Muscle of back (tissue), 13 donors: ENCODE measurements at places on chromosomes 6 and 20. TPM values are rescaled to one million over a fixed set of nuclear protein-coding genes. Genes with fewer than 3 reads are reported as not detected.
A peak's percentile ranks its signal among the peaks of the same experiment; 100 is the strongest.

- no peak for DNase-seq
These were observed 259.6 kb upstream of the PLN start for GRCh38 chr6:118288355-118289124.

DNA sequence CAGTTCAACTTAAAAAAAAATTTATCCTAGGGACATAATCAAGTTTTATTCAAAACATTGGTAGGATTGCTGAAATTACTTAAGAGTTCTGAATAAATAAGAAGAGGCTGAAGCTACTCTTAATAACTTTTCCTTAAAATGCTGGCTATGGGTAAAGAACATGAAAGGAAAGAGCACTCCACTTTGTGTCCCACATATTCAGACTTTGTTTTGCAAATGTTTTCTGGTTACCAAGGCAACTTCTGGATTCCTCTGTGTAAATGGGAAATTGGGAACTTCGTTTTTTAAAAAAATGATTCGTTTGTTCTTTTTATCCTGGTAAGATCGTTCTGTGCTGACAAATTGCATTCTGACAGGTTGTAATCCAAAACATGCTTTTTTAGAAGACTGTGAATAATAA, 115.0 kb downstream of the KIF6 start:
- DNase-seq, result peak; percentile 93

The ADGB gene
- not detected for polyA plus RNA-seq

The OGFR gene
- 13.0 TPM for polyA plus RNA-seq

The PRSS16 gene
- 0.75 TPM for polyA plus RNA-seq

The TCF15 gene
- polyA plus RNA-seq, result 3.3 TPM

The KIFC1 gene
- 30.2 TPM for polyA plus RNA-seq

The BPIFA1 gene
- polyA plus RNA-seq, result not detected

DNA sequence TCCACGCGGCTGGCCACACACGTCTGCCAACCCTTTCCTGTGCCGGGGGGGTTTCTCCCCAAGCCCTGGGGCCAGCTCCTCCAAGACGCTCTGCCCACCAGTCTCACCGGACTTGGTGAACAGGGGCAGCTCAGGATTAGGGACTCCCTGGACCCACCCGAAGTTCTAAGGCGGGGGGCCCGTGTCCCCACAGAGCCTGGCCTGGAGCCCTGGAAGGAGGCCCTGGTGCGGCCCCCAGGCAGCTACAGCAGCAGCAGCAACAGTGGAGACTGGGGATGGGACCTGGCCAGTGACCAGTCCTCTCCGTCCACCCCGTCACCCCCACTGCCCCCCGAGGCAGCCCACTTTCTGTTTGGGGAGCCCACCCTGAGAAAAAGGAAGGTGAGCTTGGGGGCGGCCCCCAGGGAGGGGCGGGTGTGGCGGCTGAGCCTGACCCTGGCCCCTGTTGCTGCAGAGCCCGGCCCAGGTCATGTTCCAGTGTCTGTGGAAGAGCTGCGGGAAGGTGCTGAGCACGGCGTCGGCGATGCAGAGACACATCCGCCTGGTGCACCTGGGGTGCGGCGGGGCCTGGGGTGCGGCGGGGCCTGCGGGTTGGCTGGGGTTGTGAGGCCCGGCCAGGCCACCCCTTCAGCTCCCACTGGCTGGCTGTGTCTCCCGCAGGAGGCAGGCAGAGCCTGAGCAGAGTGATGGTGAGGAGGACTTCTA, 2.3 kb downstream of the SLC2A4RG start:
- DNase-seq, result no peak

DNA sequence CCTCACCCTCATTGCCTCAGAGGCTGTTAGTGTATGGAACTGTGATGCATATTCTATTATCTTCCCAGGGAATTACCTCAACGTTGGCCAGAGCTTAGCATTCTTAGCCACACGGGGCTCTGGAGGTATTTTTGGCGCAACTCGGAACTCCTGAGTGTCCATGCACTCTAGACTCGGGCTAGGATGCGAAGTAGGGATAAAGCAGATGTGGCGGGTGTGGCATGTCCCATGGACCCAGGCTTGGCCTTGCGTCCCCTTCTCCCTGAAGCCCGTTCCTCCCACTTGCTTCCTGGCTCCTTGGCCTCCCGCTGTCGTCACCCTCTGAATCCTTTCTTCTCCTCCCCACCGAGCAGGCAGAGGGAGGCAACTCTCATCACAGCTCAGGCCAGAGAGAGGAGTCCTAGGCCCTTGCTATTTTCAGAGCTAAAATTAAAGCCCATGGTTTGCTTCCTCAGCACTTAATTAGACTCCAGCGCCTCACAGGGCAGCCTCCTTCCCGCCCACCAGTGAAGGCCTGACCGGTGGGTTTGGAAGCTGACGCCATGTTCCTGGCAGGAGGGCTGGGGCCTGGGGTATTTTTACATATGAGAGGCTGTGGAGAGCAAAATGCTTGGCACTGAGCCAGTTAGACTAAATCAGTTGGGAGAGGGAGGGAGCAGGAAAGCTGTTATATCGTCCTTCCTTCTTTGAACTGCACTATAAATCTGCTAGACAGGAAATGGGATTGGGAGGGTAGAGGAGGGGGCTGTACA, 138.7 kb downstream of the FOXO3 start:
- DNase-seq, result peak; percentile 66

GRCh38 chr6:138722425-138723371, 50.9 kb upstream of the CCDC28A start:
- no peak for DNase-seq
